OCI-M1 (cell line): ENCODE measurements at places on chromosomes 3 and 15.
A peak's percentile ranks its signal among the peaks of the same experiment; 100 is the strongest.

DNA sequence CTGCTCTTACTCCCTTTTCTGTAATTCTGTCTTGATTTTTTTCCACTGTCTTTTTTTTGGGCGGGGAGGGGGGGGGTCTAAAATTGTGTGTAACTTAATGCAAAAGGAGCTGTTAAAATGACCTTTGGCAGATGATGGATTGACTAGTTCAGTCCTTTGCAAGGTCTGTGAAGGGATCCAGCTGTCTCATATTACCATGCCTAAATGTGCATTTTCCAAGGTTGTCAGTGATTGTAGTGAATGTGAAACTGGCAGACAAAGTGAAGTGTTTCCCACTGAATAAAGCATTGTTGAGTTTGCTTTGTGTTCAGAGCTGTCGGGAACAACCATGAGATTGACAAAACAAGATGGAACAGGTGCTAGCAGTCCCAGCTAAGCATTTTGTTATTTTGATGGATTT, 110.1 kb upstream of the SKOR1 start:
- no peak for DNase-seq

GRCh38 chr15:49137861-49138260, 17.5 kb downstream of the COPS2 start:
- no peak for DNase-seq

DNA sequence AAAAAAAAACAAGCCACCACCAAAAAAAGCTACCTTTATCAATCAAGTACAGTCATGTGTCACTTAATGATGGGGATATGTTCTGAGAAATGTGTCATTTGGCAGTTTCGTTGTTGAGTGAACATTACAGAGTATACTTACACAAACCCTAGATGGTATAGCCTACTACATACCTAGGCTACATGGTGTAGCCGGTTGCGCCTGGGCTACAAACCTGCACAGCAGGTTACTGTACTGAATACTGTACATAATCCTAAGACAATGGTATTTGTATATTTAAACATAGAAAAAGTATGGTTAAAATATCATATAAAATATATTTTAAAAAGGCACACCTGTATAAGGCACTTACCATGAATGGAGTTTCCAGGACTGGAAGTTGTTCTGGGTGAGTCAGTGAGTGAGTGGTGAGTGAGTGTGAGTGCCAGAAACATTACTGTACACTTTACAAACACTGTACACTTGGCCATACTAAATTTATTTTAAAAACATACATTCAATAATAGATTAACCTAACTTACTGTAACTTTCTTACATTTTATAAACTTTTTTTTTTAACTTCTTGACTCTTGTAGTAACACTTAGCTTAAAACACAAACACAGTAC, 25.9 kb upstream of the JMJD7 start:
- no peak for DNase-seq

GRCh38 chr3:105365081-105365390, 1.7 kb upstream of the ALCAM start:
- DNase-seq: no peak

GRCh38 chr15:58213587-58214338, 75.6 kb downstream of the AQP9 start:
- no peak for DNase-seq

GRCh38 chr3:108159105-108159504, 63.1 kb downstream of the IFT57 start:
- DNase-seq: no peak

DNA sequence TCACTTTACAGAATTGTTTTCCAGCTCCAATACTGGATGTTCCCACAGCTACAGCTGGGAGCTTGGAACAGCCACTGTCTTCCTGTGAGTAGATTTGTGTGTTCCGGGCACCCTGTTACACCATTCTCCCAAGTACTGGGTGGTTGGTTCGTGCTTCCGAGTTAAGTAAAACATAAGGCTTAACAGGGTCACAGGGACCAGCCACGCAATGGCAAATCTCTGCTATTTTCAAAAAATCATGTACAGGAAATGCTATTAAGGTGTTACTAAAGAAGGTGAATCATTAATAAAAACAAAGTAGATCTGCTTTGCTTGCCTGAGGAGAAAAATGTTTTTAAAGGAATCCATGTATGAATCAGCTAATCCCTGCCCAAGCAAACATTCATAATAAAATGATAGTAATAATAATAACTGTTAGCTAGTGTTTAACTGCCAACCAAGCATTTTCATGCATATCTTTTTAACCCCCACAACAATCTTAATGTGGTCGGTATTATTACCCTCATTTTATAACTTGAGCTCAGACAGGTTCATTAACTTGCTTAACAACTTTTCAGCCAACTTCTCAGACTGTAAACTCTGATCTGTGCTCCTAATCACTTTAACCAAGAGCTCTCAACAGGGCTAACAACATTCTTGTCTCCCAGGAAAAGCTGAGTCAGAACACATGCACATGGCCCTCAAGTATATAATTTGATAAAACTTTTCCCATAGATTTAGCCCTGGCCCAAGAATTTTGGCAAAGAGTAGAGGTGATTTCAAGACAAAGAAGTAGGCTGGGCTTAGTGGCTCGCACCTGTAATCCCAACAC, 2.7 kb upstream of the C2CD4A start:
- no peak for DNase-seq

DNA sequence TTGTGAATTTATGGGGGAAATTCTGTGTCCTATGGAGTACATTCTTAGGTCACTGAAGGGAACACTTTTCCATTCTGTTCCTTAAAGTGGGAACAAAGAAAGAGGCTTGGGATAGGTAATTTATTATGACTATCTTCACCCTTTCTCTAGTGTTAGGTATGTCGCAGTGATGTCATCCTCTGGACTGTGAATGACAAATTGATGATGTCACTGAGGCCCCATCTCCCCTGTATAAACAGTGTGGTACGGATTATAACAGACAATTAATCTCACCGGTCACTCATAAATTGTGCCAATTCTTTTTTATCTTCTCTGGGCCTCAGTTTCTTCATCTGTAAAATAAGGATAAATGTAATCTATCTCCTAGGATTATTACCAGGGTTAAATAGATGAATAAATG, 23.5 kb downstream of the MOBP start:
- DNase-seq: no peak

GRCh38 chr3:14801668-14802380, 16.9 kb upstream of the FGD5 start:
- no peak for DNase-seq

GRCh38 chr3:69236812-69237707, 114.7 kb upstream of the LMOD3 start:
- peak; percentile 40 for DNase-seq

GRCh38 chr15:95604634-95605036, 725.9 kb upstream of the NR2F2 start:
- no peak for DNase-seq

DNA sequence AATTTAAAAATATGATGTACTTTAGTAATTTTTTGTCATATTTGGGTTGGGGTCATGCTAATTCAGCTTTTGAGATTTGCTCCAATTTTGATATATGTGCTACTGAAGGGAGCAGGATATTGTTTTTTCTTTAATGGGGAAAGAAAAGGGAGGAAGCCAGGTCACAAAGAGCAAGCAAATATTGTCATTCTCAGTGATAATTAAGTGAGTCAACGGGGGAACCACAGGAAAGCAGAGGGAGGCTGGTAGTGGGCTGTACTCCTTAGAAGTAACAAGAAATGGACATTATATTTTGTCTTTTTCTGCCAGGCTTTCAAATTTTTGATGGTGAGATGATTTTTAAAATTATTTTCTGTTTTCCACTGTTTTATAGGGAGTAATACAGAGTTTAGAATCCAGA, 45.6 kb upstream of the NMD3 start:
- DNase-seq: no peak

DNA sequence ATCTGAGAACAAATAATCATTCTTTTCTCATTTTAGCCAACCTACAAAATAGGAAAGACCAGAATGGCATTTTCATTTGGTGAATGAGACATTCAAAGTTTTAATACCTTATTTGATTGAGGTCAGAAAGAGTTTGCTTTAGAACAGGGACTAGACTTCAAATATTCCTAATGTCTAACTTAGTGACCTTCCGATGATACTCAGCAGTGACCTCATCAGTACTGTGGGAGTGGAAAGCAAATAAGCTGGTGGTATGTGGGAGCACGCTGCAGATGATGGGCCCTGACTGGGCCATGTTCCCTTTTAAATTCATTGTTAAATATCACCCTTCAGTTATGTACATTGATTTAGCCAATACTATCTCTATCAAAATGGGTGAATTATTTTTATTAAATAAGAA, 223.3 kb downstream of the P3H2 start:
- DNase-seq: no peak

- no peak for DNase-seq
Observed at GRCh38 chr15:40251486-40252140, 12.8 kb downstream of the PAK6 start.

DNA sequence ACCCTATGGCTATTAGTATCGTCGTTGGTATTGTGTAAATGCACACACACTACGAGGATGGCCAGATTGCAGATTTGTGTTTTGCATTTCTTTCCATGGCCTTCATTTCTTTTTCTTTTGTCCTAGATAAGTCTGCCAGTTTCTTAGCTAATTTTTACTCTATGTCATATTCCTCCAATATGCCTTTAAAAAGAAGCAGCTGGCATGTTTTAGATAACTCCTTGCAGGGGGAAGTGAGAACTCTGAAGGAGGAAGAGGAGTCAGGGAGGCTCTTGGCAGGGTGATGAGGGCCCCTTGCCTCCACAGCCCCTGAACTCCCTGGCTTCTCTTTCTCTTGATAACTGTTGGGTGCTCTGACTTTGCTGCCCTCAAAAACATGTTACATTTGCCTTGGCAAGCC, 244.0 kb downstream of the GABRG3 start:
- DNase-seq: peak; percentile 6

DNA sequence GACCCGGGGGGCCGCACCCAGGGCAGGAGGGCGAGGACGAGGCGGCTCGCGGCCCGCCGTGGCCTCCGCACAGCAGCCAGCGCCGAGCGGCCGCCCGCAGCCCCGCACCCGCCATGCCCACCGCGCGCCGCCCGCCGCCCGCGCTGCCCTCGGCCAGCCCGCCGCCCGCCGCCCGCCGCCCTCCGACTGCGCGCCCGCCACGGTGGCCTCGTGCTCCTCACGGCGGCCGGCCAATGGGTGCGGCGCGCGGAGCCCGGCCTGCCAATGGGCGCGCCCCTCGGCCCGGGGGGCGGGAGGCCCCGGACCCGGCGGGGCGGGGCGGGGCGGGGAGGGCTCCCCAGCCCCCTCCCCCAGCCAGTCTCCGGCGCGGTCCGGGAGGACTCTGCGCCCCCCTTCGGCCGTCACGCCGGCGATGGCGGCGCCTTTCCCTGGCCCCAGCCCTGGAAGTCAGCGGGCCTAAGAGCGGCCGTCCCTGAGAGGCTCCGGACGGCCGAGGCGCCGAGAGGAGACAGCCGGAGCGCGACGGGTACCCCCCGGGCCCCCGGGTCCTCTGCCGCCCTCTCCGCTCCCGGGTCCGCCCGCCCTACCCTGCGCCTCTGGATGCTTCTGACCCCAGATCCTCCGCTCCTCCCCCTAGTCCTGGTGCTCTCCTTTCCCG, at the start of gene NT5DC2:
Gene NT5DC2 (minus strand): TSS at position 235 of the 658 bp plus-strand sequence. CDS start 120 bp downstream, at position 115.
- DNase-seq: peak; percentile 67

DNA sequence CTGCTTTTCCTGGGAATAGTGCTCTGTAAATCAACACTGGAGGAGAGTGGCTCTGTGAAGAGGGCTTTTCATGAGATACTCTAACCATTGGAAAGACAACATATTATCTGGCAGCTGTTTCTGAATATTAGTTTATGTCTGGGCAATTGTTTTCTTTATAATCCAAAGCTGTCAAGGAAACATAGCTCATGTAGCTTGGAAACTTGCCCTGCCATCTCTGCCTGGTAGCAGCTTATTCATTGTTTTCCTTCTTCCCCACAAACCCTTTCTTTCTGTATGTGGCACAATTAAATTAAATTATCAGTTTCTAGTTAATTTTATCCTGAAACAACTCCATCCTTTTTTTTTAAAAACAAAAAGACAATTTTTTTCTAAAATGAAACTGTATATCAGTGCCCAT, 160.0 kb downstream of the EDEM1 start:
- DNase-seq: no peak

DNA sequence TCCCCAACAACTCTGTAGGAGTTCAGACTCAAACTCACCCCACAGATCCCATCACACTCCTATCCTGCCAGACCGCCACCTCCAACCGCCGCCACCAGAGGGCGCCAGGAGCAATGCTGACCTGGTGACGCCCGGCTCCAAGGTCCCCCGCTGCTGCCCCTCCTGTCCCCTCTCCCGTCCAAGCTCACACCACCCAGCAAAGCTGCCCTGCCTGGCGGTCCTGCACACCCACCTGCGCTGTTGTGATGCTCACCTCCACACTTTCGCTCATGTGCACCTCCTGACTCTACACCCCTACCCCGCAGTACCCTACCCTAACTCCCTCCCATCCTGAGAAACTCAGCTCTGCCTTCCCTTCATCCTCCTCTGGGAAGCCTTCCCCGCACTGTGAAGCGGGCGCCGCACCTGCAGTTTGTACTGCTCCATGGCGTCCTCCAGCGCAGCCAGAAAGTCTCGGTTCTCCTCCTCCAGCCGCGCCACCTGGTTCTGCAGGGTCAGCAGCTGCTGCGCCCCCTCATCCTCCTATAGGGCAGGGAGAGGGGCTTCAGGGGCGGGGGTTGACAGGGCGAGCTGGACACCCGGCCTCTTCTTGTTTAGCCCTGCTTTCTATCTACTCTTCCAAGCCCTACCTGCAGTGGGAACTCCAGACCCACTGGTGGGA, 7.9 kb downstream of the KIF7 start:
- DNase-seq: peak; percentile 82

- DNase-seq: no peak
Observed at GRCh38 chr3:111970376-111970775, 8.4 kb upstream of the ABHD10 start.

GRCh38 chr15:85804481-85805170, 9.9 kb upstream of the KLHL25 start:
- no peak for DNase-seq

DNA sequence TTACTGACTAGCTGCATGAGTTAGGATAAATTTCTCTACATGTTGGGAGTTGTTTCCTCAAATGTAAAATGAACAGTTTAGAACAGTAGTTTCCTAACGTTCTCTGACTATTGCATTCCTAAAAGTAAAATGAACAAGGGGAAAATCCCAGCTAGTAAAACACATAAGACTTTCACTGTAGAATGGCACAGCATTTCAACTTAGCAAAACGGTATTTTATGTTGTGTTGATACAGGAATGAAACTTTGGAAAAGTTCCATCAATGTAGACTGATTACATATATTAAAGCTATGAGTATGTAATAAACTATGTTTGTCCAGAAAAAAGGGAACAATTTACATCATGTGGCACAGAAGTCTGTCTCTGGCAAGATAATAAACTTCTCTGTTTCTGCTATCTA, 297.4 kb upstream of the EPHA3 start:
- peak; percentile 57 for DNase-seq

GRCh38 chr3:194986208-194987043, 284.5 kb downstream of the XXYLT1 start:
- DNase-seq: no peak
